Mesothelial cell of epicardium (in vitro differentiated cells): ENCODE measurements at places on chromosomes 6 and 20.

GRCh38 chr20:52923123-52923937 is 48.8 kb upstream of the TSHZ2 start:
- no peak for DNase-seq

DNA sequence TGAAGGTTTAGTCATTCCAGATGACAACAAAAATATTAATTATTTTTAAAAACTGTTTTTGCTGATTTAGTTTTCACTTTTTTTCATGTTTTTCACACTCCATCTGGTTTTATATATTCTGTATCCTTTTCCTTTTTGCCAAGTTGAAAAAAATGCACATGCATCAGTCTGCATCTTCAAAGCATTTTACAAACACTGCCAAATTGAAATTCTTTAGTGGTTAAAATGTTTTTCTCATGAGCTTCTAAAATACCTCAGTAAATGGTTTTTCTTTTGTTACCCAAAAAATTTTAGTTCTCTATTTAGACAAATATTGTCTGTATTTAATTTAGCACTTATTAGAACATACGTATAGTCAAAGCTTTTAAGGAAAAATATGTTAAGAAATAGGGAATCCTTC is 386.9 kb upstream of the HSF2 start:
- no peak for DNase-seq

DNA sequence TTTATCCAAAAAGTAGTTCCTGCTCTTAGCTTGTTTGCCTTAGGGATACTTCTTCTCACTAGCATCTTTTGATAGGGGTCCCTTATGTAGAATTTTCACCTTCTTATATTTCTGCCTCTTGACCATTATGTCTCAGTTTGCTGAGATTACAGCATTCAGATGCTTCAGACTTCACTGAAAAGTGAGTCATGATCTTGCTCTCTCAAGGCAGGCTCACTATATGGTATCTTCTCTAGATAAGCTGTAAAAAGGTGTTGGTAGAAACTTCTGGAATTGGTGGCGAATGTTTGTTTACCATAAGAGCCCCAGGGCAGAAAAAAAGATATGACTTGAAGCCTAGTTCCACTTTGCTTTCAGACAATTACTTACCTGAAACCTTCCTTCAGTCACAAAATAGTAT is 19.7 kb downstream of the GTPBP2 start:
- DNase-seq: no peak

GRCh38 chr20:12748359-12748994 is 260.3 kb upstream of the SPTLC3 start:
- no peak for DNase-seq

DNA sequence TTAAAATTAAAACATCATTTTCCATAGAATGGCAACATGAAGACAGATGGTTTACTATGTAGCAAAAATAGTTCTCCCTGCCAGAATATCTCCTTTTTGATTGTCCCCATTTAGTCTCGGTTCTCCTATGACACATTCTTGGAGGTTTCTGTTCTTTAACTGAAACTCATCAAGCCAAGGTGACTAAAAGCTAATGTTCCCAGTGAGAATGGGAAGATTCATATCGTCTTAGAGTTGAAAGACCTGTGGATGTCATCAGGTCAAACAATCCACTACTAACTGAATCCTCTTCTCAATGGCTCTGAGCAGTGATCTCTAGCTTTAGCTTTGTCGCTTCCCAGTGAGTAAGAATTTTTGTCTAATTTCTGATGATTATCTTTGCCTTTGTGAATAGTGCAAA is 1.3 kb upstream of the DOK5 start:
- no peak for DNase-seq

- DNase-seq: no peak
Observed at GRCh38 chr6:43103253-43103876, 27.3 kb downstream of the PTK7 start.

GRCh38 chr20:49252556-49253350 is 25.1 kb downstream of the ZNFX1 start:
- DNase-seq: no peak

DNA sequence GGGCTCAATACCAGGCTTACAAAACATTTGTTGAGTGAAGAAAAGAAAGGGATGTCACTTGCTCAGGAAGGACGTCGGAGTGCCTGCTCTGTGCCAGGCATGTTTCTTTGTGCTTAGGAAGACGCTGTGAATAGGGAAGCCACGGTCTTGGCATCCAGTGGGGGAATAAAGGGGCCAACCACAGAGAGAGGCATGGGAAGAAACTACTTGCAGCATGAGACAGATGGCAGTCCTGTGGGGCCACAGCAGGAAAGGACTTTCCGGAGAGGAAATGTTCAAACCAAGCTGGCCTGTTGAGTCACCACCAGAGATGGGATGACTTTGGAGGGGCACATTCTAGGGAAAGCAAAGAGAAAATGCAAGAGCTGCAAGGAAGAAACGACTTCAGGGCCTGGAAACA is 173.2 kb downstream of the CDH26 start:
- DNase-seq: no peak
